ENCODE measurements at places on chromosomes 2 and 18. TPM values are rescaled to one million over a fixed set of nuclear protein-coding genes. Genes with fewer than 3 reads are reported as not detected.

Gene MLPH
- total RNA-seq, result not detected

Gene BCL11A
- total RNA-seq, result 0.03 TPM

Gene PTPRN
- 4.9 TPM for total RNA-seq

Gene SCYGR5
- total RNA-seq, result not detected

Gene OSR1
- total RNA-seq, result 1.9 TPM

Gene FBXO15
- not detected for total RNA-seq

Gene ZNF521
- 0.16 TPM for total RNA-seq

Gene MC2R
- total RNA-seq, result not detected

Gene ASAP2
- total RNA-seq, result 12.9 TPM

Gene ANO7
- total RNA-seq, result 1.7 TPM

Gene PKDCC
- 60.1 TPM for total RNA-seq

Gene CACNB4
- total RNA-seq, result not detected

Gene TXNDC2
- total RNA-seq, result not detected

Gene VPS54
- 32.8 TPM for total RNA-seq

Gene RAB12
- total RNA-seq, result 93.1 TPM

Gene CXCR1
- total RNA-seq, result not detected

Gene PTGR3
- 17.4 TPM for total RNA-seq

Gene IL36B
- not detected for total RNA-seq

Gene TOGARAM2
- 0.03 TPM for total RNA-seq

Gene NOSTRIN
- total RNA-seq, result not detected

Gene KCTD18
- total RNA-seq, result 16.3 TPM

Gene SNED1
- 24.9 TPM for total RNA-seq

Gene SDC1
- total RNA-seq, result 117 TPM

Gene EIF4E2
- 124 TPM for total RNA-seq

Gene INHBB
- total RNA-seq, result 0.09 TPM

Gene SKA1
- total RNA-seq, result 71.5 TPM

Gene MC5R
- not detected for total RNA-seq

Gene STPG4
- total RNA-seq, result not detected

Gene ACVR1C
- not detected for total RNA-seq

Gene COL5A2
- 1,030 TPM for total RNA-seq

Gene RBM43
- total RNA-seq, result 3.7 TPM

Gene SPC25
- 64.8 TPM for total RNA-seq

Gene GALR1
- not detected for total RNA-seq

Gene EPAS1
- 13.1 TPM for total RNA-seq

Gene ABCG5
- total RNA-seq, result not detected

Gene ADCY3
- total RNA-seq, result 22.7 TPM

Gene MBP
- not detected for total RNA-seq

Gene ALPP
- 0.45 TPM for total RNA-seq

Gene CNTNAP5
- not detected for total RNA-seq

Gene ANKMY1
- total RNA-seq, result 18.8 TPM

Gene EGR4
- not detected for total RNA-seq

Gene KCNJ3
- total RNA-seq, result not detected

Gene TBR1
- 0.03 TPM for total RNA-seq

Gene POTEE
- 0.05 TPM for total RNA-seq

Gene COL6A3
- total RNA-seq, result 160 TPM

Gene MOGAT1
- not detected for total RNA-seq
